ENCODE measurements at places on chromosomes 5 and 9. TPM values are rescaled to one million over a fixed set of nuclear protein-coding genes. Genes with fewer than 3 reads are reported as not detected.

GRCh38 chr9:92680166-92681119 lies 10.5 kb upstream of the IPPK start:
- H3K4me3 ChIP-seq, result no peak overlapping the region
- H3K27ac ChIP-seq, result no peak overlapping the region
- no peaks in the 10 kb centered on the region for H3K36me3 ChIP-seq
- no peaks in the 10 kb centered on the region for H3K4me1 ChIP-seq
- H3K27me3 ChIP-seq, result no peaks in the 10 kb centered on the region

The CATSPER3 gene
- 0.29 TPM for total RNA-seq

The PCDHA1 gene
- not detected for total RNA-seq

The EIF4EBP3 gene
- total RNA-seq, result 11.9 TPM

The JAKMIP2 gene
- total RNA-seq, result 1.8 TPM
